Stimulated activated CD8-positive, alpha-beta memory T cell treated with anti-CD3 and anti-CD28 coated beads, Interleukin-2, amount 100 ng/mL, for 48 hours (primary cell): ENCODE measurements at places on chromosomes 7 and 10.

DNA sequence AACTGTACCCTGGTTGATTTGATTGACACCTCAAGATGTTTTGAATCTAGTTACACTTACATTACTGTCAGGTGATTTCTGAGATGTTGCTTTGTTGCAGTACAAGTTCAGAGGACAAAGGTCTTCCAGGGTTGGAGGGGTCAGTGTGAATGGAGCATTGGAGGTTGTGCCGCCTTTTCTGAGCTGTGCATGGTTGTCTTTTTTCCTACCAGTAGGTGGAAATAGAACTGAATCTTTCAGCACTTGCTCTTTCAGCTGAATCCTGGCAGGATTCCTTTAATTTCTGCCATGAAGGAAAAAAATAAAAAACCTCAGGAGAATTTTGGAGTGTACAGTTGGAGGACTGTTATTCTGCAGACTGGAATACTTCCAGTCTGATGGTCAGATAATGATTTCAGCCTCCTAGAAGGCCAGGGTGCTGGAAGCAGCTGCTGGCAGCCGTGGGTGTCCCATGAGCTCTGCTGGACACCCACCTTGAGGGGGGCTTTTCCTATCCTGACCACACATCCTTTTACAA is 82.7 kb downstream of the PLCE1 start:
- no peak for DNase-seq

DNA sequence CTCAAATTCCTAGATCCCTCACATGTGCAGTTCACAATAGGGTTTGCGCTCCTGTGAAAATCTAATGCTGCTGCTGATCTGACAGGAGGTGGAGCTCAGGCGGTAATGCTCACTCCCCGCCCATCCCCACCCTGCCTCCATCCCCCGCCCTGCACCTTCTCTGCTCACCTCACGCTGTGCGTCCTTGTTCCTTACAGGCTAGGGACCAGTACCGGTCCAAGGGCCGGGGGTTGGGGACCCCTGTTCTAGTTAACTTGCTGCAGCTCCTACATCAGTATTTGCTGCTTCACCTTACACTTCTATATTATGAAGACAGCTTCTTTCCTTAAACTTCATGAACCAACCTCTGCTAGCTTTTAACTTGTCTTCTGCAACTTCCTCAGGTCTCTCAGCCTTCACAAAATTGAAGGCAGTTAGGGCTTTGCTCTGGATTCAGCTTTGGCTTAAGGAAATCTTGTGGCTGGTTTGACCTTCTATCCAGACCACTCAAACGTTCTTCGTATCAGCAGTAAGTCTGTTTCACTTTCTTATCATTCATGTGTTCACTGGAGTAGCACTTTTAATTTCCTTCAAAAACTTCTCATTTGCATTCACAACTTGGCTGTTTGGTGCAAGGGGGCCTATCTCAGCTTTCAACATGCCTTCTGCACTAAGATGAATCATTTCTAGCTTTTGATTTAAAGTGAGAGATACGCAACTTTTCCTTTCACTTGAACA is 1.7 kb upstream of the TNKS2 start:
- DNase-seq = peak; percentile 26

DNA sequence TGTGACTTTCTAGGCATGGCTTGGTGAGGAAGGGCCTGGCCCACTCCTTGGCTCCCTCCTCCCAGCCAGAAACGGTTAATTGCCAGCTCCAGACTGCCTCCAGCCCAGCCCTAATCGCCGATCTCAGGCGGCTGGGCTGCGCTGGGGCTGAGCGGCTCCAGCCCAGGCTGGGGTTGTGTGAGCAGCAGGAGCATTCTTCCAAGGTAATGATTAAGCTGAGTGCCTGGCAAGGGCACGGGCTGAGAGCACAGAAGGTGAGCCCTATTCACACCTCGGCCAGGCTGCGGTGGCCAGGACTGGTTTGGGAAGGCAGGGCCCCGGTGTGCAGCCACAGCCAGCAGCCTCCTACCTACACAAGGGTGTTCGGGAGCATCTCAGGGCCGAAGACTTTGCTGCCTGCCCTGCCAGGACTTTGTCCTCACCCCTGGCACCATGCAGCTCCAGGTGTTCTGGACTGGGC is at the start of gene TMEM72:
Gene TMEM72, plus strand, starts transcription at position 257 of the 460 bp plus-strand sequence. Its CDS starts 176 bp downstream, at position 433.
- DNase-seq = no peak

- DNase-seq = no peak
Observed at GRCh38 chr7:138926241-138926612, 55.0 kb downstream of the KIAA1549 start.
